ENCODE measurements at places on chromosomes 13 and 19. TPM values are rescaled to one million over a fixed set of nuclear protein-coding genes. Genes with fewer than 3 reads are reported as not detected.

Gene LGALS7B
- not detected for polyA plus RNA-seq

Gene FUT2
- not detected for polyA plus RNA-seq

Gene TNNI3
- polyA plus RNA-seq: not detected

Gene PCDH9
- polyA plus RNA-seq: 2.3 TPM

Gene LRRC25
- polyA plus RNA-seq: not detected

Gene CD22
- polyA plus RNA-seq: not detected

Gene GAPDHS
- not detected for polyA plus RNA-seq

Gene ZNF728
- not detected for polyA plus RNA-seq

Gene ACER1
- polyA plus RNA-seq: 0.10 TPM

Gene CD177
- polyA plus RNA-seq: 1.1 TPM

Gene ZNF91
- 8.3 TPM for polyA plus RNA-seq

DNA sequence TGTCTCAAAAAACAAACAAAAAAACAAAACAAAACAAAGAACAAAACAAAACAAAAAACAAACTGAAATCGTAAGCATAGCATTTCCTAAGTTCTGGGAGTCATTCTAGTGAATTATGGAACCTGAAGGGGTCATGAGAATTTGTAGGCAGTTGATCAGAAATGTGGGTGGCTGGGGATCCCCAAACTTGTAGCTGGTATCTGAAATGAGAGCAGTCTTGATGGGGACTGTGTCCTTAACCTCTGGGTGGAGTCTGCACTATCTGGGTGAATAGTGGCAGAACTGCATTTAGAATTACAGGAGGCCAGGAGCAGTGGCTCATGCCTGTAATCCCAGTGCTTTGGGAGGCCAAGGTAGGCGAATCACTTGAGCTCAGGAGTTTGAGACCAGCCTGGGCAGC lies 6.1 kb downstream of the CLEC4G start:
- no peak for DNase-seq

GRCh38 chr19:50719566-50719965 lies at the start of gene SHANK1:
SHANK1 (minus strand) TSS chr19:50719802; CDS start chr19:50716919, 2,883 bp downstream.
- DNase-seq: no peak

DNA sequence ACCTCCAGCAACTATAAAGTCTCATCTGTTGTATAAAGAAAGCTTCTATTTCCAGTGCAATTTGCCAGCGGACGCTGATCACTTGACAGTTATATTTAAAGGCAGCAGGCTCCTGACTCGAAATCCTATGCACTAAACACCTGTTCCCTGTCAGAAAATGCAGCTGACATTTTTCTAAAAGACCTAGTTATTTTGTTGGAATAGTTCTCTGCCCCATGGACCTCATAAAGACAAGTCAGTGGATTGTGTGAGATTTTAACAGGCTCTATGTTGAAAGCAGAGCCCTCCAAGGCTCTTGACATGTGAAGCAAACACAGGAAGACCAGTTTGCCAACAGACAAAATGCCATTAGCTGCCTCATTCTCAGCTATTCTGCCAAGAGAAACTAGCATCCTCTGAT lies 304.7 kb upstream of the KLF12 start:
- DNase-seq: no peak

- DNase-seq: no peak
Observed at GRCh38 chr19:45553464-45553863, 31.1 kb downstream of the OPA3 start.

GRCh38 chr13:113001241-113002140 lies 32.5 kb downstream of the MCF2L start:
- DNase-seq: no peak

- DNase-seq: no peak
Observed at GRCh38 chr13:62387647-62388046, 972.0 kb upstream of the PCDH20 start.

- no peak for DNase-seq
Observed at GRCh38 chr13:112940236-112940635, 28.8 kb upstream of the MCF2L start.

- DNase-seq: no peak
Observed at GRCh38 chr13:45332831-45333219, 8.2 kb downstream of the TPT1 start.

DNA sequence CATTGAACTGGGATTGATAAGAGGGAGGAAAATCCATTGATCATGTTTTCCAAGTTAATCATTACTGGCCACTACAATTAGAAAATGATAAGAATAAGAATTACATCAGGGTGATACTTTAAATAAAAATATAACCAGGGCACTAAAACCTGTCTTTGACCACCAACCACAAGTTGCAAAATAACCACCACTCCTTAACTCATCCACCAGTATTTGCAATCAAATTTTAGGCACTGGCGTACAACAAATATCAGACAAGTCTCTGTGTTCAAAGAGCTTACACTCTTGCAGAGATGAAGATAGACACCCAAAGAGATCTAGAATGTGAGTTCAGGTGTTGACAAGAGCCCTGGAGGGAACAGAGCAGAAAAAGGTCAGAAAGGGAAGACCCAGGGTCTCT lies 514 bp downstream of the CEACAM3 start:
- DNase-seq: no peak

GRCh38 chr13:100387416-100387815 lies 201.2 kb downstream of the GGACT start:
- DNase-seq: no peak

DNA sequence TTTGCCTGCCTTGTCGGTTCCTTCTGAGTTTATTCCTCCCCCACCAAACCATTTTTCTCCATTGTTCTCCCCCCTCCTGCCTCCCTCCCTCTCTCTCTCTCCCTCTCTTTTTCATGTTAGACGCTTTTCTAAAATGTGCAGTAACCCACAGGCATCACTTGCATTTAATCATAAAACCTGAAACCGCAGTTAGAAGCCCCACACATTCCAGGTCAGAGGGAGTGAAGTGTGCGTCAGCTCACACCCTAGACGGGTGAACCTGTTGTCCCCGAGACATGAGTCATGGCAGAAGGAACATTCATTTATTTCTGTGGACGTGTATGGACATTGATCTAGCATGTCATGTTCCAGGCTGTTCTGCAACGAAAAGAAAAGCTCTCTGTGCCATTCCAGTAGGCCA lies 19.9 kb downstream of the ONECUT3 start:
- DNase-seq: peak; percentile 17

DNA sequence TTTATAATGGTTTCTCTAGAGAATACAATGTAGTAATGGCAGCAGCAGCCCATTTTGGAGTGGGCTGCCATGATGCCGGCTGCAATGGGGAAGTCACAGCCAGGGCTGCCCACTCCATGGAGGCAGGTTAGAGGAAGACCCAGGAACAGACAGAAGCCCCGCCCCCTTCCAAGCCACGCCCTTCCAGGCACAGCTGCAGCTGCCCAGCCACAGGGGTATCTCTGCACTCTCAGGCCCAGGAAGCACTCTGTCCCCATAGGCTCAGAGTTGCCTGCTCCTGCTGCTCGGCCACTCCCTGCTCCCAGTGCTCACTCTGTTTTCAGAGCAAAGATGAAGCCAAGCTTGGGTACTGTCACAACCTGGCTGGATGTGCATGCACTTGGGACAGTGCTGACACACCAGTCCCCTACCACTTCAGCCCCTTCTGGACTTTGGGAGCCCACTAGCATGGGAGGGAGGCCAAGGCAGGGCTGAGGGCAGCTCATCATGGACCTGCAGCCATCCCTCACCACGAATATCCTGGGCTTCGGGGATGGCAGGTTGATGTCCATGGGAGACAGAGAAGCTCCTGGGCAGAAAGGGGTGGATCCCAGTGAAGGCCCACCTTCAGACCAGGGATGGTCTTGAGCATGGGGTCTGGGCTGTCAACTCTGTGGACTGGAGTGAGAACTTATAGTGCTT lies 1224.2 kb downstream of the SLITRK5 start:
- no peak for DNase-seq

GRCh38 chr13:35714588-35715377 lies 238.3 kb upstream of the MAB21L1 start:
- no peak for DNase-seq

DNA sequence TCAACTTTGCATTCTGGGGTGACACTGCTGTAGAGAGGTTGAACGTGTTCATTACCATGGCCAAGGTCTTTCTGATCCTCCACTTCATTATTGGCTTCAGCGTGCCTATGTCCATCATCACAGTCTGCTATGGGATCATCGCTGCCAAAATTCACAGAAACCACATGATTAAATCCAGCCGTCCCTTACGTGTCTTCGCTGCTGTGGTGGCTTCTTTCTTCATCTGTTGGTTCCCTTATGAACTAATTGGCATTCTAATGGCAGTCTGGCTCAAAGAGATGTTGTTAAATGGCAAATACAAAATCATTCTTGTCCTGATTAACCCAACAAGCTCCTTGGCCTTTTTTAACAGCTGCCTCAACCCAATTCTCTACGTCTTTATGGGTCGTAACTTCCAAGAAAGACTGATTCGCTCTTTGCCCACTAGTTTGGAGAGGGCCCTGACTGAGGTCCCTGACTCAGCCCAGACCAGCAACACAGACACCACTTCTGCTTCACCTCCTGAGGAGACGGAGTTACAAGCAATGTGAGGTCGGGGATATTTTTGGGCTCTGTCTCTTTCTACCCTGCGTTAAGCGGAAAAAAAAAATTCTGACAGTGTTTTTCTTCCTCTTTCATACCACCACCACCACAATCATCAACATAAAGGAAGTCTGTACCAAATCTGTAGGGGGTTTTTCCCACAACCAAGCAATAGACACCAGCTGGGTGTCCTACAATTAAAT lies 29.5 kb downstream of the FPR3 start:
- no peak for DNase-seq

- DNase-seq: no peak
Observed at GRCh38 chr13:21124852-21125251, 51.5 kb downstream of the SKA3 start.

- no peak for DNase-seq
Observed at GRCh38 chr13:50094615-50095293, 79.5 kb downstream of the KCNRG start.

DNA sequence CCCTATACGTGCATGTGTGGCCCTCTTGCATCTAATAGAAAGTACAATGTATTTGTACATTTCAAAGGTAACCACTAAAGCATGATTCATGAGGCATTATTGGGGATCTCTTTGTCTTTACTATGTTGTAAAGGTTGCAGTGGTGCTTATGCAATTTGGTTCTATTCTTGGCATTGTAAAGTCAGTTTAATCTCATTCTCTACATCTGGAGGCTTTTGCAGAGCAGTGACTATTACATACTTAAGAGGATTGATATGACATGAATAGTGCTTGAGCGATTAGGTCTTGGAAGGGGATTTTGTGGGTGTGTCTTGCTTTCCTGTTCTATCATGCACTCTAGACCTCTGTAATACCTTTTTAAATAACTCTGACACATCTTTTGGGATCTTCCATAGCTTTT lies 610.0 kb downstream of the EFNB2 start:
- DNase-seq: no peak

DNA sequence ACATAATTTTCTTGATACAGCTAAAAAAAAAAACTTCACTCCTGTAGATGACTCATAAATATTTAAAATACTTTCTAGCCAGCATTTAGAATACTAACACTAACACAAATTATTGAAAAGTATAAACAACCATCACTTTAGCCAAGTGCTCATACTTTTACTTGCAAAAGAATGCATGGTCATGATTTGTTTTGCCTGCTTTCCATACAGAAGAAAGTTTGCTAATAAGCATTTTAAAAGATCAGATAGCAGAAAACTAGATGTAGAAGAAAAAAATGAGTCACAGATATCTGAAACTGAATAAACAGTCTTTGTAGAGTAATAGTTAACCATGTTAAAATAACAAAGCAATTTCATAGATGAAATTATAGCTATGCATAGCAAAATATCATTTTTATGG lies 2280.4 kb upstream of the PCDH20 start:
- peak; percentile 54 for DNase-seq

GRCh38 chr19:3761382-3762129 lies at the start of gene APBA3:
APBA3 (minus strand) TSS chr19:3761692; CDS start chr19:3760264, 1,428 bp downstream.
- peak; percentile 29 for DNase-seq

- no peak for DNase-seq
Observed at GRCh38 chr13:27535546-27535945, 84.8 kb downstream of the LNX2 start.

GRCh38 chr19:7000333-7000732 lies 20.9 kb downstream of the MBD3L2B start:
- DNase-seq: no peak

DNA sequence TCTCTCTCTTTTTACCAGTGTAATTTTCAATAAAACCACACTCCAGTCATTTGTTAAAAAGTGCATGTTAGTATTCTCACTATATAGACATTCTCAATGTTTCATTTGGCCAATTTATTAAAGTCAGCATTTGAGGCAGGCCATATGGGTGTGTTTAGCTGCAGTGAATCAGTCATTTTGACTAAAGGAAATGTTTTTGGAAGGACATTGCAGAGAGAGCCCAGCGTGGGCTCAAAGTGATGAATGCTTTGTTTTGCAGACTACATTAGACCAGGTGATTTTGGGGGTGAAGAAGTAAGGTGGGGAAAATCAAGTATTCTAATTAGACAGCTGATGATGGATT lies 116.7 kb downstream of the POSTN start:
- no peak for DNase-seq

DNA sequence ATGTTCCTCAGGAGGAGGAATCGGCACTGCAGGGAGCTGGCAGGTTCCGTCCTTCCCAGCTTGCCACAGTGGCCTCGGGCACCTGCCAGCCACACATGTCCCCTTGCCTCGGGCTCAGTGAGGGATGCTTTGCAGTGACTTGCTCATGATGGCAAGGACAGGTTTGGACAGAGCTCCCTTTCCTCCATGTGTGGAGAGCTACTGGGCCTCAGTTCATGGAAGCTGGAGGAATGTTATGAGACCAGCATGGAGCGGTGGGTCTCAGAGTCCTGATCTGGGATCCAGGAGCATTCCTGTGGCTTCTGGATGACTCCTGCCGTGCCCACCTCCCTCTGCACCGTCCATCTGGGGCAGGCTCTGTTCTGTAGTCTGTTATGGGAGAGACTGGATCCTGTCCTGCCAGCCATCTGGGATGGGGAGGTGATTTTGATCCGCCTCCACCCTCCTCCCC lies 59.2 kb downstream of the SIPA1L3 start:
- no peak for DNase-seq

DNA sequence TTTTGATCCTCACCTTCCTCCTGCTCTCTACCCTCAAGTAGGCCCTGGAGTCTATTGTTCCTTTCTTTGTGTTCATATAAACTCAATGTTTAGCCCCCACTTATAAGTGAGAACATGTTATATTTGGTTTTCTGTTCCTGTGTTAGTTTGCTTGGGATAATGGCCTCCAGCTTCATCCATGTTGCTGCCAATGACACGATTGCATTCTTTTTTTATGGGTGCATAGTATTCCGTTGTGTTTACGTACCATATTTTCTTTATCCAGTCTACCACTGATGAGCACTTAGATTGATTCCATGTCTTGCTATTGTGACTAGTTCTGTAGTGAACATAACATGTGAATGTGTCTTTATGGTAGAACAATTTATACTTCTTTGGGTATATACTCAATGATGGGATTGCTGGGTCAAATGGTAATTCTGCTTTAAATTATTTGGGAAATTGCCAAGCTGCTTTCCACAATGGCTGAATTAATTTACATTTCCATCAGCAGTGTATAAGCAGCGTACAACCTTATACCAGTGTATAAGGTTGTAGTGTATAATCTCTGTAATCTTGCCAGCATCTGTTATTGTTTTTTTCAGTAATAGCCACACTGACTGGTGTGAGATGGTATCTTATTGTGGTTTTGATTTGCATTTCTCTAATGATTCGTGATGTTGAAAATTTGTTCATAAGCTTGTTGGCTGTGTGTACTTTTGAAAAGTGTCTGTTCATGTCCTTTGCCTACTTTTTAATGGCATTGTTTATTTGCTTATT lies 288.9 kb downstream of the KCNRG start:
- no peak for DNase-seq

- DNase-seq: peak; percentile 18
Observed at GRCh38 chr19:31154021-31154420, 195.2 kb downstream of the TSHZ3 start.

Measured in BJ (cell line).